AG10803 (cell line): ENCODE measurements at places on chromosomes 4 and X.
A peak's percentile ranks its signal among the peaks of the same experiment; 100 is the strongest.

DNA sequence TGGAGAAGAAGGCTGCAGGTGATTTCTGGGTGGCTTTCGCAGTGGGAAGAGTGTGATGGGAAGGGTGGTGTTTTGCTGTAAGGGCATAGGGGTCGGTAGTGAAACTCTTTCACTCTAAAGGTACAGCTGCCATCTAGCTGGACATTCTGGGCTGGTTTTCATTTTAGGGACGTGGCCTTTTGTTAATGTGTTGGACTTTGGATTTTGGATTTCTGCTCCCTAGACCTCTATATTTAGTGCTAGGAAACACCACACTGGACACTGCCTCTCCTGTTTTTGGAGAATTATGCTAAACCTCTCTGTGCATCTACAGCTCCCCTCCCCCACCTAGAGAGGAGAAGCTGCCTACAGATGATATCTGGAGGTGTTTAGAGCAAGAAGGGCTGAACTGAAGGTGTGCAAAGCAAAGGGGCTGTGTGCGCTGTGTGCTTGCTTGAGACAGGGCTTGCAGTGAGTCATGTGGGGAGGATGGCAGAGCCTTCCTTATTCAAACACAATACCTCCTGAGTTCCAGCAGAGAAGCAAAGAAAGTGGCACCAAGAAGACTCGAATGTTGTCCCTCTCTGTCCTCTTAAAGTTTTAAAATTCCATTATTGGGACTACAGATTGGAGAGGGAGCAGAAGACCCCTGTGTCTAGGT lies 47.9 kb downstream of the STARD8 start:
- DNase-seq = no peak

GRCh38 chr4:170868170-170868569 lies 778.4 kb upstream of the AADAT start:
- DNase-seq = no peak

- DNase-seq = no peak
Measured at GRCh38 chrX:141903400-141904155, at the start of gene MAGEC1. Gene MAGEC1, plus strand, starts transcription at chrX:141903894. Its CDS starts 1,179 bp downstream, at chrX:141905073.

- DNase-seq = no peak
Measured at GRCh38 chr4:28373191-28373590, 1512.5 kb downstream of the STIM2 start.

DNA sequence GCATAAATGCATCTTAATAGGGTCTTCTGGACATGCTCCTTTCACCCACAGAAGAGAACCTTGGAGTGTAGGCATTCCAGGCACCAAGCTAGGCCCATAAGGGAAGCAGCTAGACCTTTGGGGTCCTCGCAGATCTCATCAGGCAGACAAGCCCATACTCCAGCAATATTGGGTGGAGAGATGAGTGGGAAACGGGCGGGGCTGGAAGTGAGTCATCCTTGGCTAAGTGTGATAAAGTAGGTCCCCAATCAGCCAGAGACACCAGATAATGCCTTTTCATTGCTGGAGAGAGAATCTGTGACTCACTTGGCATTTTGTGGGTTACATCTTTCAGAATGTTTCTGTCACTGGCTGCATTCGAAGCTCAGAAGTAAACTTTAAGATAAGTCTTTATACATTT lies 133.3 kb upstream of the MBNL3 start:
- DNase-seq = peak; percentile 5

DNA sequence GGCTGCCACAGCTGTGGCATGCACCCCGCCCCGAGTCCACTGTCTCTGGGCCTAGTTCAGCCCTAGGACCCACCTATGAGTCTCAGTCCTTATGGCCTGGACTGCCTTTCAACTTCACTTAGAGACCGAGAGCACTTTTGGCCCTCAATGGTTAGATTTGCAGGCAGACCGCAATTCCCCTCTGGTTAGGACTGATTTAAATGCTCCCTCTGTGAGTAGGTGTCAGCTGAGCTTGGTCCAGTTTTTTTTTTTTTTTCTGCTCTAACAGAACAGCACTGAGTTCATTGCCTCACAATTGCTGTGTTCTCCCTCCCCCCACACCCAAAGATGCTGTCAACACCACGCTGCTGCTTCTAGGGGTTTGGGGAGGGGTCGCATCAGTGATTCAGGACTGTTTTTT lies 143.2 kb downstream of the BMP15 start:
- DNase-seq = no peak

DNA sequence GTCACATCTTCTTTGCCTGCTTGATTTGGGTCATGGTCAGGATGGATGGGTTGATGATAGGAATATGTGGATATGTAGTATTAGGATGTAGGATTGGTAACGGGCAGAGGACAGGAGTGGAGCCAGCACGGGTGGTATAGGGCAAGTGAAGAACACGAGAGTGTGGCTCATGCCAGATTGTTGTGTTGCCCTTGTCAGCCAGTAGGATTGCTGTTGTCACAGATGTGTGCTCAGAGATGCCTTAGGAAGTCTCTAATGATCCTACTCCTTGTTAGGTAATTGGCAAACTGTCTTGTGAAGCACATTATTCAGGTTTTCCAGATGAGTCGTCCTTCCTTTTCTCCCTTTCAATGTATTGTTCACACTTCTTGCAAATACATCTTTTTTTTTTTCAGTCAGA lies 5.5 kb downstream of the ATP10D start:
- no peak for DNase-seq

DNA sequence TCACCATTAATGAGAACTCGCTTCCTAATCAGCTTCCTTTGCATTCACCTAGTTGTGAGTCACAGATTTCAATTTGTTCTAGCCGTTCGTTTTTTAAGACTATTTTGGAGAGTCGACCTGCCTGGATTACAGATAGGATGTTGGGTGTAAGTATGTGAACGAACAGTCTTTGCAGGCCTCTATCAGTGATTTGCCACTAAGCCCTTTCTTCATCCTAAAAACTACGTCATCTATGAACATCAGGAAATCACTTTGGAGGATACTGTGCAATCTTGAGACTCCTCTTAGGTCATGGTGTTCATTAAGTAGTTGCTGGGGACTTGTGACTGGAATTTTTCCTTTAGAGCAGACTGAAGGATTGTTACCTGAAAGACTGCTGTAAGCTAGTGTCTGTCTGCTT lies 1.1 kb downstream of the POLA1 start:
- no peak for DNase-seq

GRCh38 chr4:163195247-163195765 lies 28.6 kb upstream of the NAF1 start:
- no peak for DNase-seq

DNA sequence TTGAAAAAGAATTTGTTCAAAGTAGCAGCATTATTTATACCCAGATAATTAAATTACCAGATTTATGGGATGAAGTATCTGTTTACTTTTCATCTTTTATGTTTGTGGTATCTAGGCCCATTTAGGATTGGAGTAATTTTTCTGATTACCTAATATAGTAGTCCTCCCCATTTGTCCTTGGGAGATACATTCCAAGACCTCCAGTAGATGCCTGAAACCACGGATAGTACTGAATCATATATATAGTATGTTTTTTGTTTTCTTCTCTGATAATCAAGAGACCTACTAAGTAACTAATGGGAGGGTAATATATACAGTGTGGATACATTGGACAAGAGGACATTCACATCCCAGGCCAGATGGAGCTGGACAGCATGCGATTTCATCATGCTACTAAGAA lies 30.7 kb upstream of the PTPN13 start:
- DNase-seq = no peak

DNA sequence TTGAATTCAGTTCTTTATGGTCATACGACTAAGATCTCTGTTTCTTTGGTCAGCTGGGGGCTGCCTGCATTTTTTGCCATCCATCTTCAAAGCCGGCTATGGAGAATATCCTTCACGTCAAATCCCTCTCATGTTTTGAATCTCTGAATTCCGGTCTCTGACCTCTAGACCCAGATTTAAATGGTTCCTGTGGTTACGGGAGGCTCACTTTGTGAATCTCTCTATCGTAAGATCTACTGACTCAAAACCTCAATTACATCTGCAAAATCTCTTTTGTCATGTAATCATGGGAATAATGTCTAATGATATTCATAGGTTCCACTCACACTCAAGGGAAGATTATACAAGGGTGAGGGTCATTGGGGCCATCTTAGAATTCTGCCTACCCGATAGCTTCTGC lies 5.7 kb upstream of the MPC1L start:
- DNase-seq = no peak

DNA sequence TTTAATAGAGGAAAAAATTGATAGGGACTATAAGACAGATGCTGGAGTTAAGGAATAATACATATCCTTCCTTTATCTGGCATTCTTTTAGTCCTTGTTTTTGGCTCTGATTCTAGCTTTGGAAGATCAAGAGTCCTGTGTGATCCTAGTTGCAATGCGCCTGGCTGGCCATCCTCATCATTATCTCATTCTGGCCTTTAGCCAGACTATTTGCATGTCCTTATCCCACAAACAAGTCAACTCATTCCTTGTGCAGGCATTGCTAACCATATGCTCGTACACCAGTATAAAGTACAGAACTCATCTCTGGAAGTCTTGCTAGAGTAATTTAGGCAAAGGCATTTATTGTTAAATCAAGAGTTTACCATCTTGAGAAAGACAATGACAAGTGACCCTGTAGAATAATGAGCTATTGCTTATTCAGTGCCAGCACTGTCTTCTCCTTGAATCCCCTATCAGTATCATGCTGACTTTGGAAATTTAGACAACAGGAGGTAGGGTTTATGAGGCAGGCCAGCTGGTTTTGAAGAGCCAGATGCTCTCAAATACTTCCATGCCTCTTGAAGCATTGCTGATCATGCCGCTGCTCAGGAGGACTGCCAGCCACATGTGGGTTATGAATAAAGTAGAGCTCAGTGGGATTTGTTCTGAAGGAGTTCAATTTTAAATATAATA lies 1730.3 kb upstream of the TENM3 start:
- no peak for DNase-seq

DNA sequence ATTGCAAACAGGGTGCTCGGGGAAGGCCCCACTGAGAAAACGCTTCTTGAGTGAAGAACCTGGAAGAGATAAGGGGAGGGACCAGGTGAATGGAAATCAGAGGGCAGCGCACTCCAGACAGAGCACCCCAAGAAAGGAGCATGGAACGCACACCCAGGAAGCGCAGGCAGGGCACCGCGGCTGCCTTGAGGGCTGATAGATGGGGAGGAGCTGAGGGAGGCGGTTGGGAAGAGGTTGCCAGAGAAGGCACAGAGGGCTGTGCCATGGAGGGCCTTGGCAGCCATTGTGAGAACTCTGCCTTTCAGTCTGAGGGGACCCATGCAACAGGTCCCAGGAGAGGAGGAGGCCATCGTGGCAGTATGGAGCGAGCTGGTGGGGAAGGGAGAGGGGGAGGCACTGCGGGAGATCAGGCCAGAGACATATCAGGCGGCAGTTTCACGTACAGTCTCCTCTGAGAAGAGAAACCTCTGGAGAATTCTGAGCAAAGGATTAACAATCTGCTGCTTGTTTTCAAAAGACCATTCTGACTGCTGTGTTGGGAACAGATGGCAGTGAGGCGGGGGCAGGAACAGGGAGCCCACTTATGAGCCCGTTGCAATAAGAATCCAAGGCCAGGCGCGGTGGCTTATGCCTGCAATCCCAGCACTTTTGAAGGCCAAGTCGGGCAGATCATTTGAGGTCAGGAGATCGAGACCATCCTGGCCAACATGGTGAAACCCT lies 83.7 kb downstream of the PCYT1B start:
- no peak for DNase-seq

DNA sequence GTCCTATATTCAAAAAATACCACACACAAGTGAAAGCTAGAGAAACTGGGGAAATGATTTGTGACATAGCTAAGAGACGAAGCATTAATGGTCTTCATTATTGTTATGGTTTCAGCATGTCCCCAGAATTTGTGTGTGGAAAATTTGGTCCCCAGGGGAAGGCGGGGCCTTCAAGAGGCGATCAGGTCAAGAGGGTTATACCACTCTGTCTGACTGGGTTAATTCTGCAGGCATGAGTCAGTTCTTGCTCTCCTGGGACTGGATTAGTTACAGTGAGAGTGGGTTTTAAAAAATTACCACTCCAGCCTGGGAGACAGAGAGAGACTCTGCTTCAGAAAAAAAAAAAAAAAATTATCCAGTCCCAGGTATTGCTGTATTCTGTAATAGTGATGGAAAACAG lies 2.1 kb upstream of the MTNR1A start:
- DNase-seq = peak; percentile 67

- DNase-seq = no peak
Measured at GRCh38 chr4:64399313-64400109, 9.7 kb downstream of the TECRL start.

GRCh38 chrX:69948276-69948797 lies 101.4 kb downstream of the AWAT2 start:
- DNase-seq = no peak

DNA sequence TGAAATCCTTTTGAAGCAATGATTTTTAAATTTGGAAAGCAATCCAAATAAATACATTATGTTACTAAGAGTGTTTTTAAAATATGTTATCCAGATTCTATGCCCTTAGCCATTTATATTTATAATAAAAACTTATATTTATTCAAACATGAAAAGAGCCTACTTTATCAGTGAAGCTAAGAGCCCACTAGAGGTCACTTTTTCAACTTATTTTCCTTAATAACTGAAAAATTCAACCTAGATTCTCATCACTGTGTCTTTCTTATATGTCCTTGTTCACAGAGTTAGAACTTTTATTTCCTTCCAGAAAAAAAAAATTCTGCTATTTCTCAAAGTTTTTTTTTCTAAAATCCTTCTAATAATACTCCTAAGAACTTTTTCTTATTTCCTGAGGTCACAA lies 23.9 kb downstream of the PRDM8 start:
- peak; percentile 61 for DNase-seq

- DNase-seq = no peak
Measured at GRCh38 chrX:139823806-139824205, 109.0 kb downstream of the ATP11C start.

DNA sequence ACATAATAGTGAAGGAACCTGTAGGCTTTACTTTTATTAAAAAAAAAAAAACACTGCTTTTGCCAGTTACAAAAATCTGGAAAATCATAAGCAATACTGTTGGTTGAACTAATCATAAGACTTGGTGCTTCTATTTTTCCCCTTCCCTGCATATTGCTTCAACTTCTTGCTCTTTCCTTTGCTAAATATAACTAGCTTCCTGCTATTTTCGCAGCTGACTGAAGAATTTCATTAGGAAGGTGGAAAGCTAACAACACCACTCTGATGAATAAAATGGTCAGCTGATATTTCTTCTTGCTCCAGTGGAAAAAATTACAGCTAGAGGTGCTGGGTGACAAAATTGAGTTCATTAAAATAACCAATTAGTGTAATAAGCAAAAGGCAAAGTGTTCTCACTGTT lies 39.3 kb downstream of the MEPE start:
- DNase-seq = no peak

DNA sequence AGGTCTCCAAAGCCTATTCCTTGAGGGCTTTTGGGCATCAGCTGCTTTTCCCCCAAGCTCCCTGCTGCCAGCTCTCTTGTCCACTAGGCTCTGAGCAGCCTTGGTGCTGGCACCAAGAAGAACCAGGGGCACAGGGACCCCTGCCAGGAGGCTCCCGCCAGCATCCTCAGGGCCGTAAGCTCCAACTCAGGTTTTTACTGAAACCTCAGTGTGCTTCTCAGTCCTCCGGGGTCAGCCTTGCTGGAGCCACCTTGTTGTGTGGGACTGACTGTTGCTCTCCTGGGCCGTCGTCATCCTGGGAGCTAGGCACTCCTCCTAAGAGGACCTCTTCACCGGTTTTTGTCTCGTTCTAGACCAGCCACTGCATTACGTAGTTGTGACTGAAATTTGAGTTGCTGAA lies 38.9 kb downstream of the NOP14 start:
- DNase-seq = no peak
